ENCODE measurements at places on chromosomes 3 and 15.
A peak's percentile ranks its signal among the peaks of the same experiment; 100 is the strongest.

GRCh38 chr15:39781967-39782302 is 706 bp downstream of the FSIP1 start:
- no peak for DNase-seq

DNA sequence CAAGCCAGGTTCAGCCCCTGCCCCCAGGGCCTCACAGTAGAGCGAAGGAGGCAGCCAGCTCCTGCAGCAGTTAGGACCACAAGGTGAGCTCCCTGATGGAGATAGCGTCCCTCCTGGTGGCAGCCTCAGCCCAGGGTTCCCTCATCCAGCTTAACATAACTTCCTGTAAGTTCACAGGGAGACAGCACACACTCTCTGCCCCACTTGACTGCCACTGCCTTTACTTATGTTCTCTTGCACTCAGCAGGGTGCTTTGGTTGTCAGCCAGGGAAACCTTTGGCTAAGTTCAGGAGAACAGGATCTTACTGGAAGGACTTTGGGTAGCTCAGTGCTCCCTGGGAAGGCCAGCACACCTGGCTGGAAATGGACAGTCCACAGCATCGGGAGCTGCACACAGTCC is 10.9 kb downstream of the KBTBD13 start:
- DNase-seq: no peak

DNA sequence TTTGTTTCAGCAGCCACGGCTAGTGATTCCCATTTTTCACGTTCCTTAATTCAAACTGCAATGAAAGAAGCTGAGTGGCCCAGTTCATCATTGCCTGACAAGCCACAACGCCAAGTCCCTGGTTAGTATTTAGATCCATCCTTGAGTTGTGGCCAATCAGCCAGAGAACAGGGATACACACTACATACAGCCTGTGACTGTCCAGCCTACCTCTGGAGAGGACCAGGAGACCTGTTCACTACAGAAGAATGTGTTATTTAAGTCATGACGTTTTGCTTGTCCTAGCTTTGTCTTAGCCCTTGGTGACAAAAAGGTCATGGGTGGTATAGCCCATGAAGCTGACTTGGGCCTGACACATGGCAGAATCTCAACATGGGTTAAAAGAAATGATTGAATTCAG is 2.7 kb upstream of the TPM1 start:
- no peak for DNase-seq

GRCh38 chr3:111751961-111752360 is 107.1 kb upstream of the PHLDB2 start:
- no peak for DNase-seq

DNA sequence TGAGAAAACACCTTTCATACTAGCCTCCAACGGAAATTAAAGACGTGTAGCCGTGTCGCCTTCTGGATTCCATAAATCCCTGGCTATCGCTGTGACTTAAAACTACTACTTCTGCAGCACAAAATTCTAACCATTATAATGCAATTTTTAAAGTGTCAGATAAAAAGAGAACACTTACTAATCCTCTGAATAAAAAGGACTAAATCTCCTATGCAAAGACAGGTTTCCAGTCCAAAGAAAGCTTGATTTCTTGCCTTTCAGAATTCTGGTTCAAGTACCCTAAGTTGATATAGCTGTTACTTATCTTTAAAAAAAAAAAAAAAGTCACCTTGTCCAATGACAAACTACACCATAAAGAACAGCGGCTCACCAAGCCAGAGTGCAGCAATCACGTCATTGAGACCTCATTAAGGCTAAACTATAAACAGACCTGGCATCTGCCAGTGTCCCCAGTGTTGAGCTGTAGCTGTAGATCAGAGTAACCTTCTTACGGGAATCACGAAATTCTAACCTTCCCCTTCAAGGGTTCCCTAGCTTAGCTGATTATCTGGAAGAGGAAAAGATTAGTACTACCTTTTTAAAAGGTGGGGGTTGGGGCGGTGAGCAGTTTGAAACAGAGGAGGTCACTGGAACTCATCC is 2.2 kb downstream of the ABCC5 start:
- no peak for DNase-seq

- DNase-seq: no peak
These were observed 202.2 kb upstream of the ADAMTS9 start for GRCh38 chr3:64890006-64890405.

DNA sequence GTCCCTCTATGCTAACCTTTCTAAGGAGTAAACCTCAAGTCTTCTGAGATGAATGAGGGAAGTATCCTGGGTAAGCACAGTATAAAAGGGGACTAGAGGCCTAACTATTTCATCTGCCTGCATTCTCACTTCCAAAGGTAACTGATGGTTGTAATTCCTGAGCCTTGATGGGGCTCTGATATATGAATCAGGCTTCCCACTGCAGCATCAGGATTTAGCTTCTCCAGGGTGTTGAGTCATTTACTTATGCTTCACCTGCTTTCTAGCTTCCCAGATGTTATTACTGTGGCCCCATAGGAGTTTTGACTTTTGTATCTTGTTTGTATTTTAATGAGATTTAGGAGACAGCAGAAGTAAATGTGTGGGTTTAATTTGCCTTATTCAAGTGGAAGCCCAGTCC is 207.3 kb upstream of the EIF1B start:
- DNase-seq: no peak

DNA sequence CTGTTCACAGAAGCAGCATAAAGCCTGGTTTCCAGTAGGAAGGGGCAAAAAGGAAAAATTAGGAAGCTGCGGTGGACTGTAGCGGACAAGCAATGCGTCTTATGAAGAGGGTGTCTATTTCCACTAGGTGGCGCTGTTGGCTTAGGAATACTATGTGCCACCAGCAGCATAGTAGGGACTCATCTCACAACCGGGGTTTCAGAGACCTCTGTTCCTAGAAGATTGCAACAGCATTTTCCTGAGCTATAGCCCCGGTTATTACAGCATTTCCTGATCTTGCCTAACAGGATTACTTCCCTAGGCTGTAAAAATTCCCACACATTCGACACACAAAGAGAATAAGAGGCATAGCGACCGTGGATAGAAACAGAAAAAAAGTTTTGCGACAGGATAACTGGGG is 683.0 kb downstream of the TBL1XR1 start:
- peak; percentile 75 for DNase-seq

DNA sequence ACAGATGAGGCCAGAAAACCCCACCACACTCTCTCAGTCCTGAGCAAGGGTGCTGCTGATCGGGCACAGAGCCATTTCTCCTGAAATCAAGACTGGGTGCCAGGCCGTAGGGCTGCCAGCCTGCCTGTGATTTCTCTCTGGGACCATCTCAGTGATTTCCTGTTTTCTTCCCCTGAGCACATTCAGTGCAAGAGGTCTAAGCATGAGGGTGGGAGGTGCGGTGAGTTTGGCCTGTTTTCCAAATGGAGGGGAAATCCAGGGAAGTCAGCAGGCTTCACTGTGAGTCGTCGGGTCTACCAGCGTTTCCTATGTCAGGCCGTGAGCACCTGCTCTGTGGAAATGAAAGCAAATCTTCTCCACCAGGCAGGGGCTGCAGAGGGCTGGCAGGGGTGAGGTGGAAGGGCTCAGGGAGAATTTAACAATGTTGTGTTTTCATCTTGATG is 82.3 kb downstream of the ST6GAL1 start:
- no peak for DNase-seq

GRCh38 chr3:106758459-106758858 is 618.8 kb upstream of the CCDC54 start:
- DNase-seq: no peak

DNA sequence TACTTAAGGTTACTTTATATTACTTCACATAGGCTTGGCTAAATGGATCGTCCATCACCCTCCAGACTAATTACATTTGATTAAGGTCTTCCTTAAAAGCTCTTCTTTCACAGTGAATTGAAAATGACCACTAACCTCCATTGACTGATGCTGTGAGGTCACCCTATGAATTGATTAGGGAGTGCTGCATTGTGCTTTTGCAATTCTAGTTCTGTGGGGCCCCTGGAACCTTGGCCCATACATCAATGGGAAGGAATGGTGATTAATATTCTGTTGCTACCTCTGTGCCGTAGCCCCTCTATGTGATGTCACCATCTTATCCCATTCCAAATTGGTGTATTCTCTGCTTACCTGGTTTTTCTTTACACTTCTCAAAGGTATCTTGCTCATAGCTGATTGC is 682.2 kb downstream of the SQOR start:
- DNase-seq: no peak
